ENCODE measurements at places on chromosomes 12 and 14. TPM values are rescaled to one million over a fixed set of nuclear protein-coding genes. Genes with fewer than 3 reads are reported as not detected.

DNA sequence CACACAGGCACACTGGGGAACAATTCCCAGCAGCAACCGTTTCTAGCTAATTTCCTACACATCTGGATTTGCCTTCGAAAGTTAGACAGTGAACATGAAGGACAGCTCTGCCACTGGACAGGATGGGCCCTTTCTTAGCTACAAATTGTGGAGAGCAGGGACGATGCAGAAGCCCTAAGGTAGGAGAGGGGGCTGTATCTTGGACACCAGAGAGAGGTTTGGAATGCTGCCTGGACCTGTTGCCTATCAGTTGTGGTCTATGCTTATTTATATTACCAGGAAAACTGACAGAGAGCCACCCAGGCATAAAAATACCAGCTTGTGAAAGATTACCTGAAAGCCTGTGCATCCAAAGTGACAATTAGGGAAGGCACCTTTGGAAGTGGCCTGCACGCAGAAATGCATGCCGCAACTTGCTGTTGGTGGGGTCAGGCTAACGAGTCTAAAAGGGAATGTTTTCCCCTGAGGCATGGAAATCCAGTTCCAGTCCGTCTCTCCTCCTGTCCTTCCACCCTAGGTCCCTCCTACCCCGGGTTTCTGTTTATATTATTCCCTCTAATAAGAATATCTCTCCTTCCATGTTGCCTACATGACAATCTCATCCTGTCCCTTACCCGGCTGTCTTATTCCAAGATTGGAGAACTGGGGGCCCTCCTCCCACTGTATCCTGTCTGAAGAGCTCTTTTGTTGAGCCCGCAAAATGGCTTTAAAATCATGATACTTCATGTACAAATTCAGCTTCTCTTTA is 60.2 kb downstream of the MDM2 start:
- DNase-seq = no peak

DNA sequence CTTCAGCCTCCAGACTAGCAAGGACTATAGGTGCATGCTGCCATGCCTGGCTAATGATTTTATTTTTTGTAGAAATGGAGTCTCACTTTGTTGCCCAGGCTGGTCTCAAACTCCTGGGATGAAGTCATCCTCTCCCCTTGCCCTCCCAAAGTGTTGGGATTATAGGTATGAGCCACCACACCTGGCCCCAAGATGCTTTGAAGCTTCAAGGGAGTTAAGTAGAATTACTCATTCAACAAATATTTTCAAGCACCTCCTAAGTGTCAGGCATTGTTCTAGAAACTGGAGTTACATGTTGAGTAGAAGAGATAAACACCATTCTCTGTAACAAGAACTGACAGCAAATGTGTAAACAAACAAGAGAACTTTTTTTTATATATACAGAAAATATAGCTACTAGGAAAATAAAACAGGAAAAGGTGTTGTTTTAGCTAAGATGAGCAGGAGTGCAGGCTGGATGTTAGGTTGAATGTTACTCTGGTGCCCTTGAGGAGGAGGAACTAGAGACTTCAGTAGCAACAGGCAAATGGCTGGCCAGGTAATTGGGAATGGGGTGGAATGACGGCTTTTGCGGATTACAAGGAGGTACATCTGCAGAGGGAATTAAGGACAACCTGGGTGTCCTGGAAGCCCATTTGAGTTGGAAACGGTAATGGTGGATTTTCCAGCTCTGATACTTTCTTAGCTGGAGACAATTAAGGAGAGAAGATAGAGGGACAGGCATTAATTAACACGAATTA is 32.0 kb upstream of the CFAP54 start:
- DNase-seq = no peak

The KRT3 gene
- 2.3 TPM for total RNA-seq

GRCh38 chr12:116853507-116853906 is 27.7 kb downstream of the HRK start:
- no peak for DNase-seq

DNA sequence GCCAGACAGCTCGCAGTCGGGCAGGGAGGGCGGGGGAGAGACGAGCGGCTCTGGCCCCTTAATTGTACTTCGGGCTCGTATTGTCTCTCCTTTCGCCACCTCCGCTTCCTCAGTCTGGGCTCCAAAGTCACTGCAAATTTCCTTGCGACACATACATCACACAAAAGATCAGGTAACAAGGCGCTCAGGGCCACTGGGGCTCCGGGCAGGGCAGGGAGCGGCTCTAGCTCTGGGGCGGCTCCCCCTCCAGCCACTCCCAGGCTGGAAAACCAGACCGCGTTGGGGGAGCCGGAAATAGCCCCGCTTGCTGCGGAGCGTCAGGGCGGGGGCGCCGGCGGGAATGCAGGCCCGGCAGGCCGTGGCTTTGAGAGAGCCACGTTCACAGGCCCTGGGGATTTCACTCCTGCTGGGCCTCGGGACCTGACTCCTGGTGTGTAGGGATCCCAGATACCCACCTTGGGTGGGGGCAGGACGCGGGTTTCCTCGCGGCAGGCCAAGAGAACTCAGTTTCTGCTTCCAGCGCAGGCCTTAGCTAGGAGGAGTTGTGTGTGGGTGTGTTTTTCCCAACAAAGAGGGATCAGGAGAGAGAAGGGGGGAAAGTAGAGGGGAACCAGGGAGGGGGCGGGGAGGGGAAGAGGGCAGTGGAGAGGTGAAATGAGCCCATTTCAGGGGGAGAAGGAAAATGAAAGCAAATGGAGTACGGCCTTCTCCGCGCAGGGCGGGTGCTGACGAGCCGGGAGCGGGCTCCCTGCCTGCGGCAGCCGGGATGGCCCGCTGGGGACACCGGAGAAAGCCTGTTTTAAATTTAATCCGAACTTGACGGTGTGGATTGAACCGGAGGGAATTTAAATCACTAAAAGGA is 4.4 kb upstream of the HOXC9 start:
- DNase-seq = no peak

The OR6C2 gene
- not detected for total RNA-seq

GRCh38 chr12:73421832-73422231 is 1115.8 kb upstream of the ATXN7L3B start:
- DNase-seq = no peak

GRCh38 chr14:22433069-22433468 is 156.0 kb downstream of the DAD1 start:
- DNase-seq = no peak

DNA sequence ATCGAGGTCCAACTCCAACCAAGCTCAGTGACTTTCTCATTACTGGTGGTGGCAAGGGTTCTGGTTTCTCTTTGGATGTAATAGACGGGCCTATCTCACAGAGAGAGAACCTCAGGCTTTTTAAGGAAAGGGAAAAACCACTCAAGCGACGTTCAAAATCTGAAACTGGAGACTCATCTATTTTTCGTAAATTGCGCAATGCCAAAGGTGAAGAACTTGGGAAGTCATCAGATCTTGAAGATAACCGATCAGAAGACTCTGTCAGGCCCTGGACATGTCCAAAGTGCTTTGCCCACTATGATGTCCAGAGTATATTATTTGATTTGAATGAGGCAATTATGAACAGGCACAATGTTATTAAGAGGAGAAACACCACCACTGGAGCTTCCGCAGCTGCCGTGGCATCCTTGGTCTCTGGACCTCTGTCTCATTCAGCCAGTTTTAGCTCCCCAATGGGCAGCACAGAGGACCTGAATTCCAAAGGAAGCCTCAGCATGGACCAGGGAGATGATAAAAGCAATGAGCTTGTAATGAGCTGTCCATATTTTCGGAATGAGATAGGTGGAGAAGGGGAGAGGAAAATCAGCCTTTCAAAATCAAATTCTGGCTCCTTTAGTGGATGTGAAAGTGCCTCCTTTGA is 343.5 kb upstream of the RGS6 start:
- no peak for DNase-seq

DNA sequence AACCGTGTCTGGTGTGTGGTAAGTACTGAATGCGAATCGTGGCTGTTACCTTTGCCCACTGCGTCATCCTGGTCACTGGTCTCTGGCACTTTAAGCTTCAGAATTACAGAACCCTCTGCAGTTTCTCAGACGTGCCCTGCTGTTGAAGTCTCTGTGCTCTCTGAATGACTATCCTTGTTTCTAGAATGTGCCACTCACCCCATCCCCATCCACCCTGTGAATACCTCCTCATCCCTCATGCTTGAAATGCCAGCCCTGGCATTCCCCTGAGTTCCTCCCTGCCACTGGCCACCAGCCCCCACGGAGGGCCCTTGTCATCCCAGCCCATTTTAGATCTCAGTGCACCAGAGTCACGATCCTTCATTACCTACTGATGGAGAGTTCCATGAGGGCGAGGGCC is 21.3 kb downstream of the TPCN1 start:
- DNase-seq = no peak

- DNase-seq = no peak
Measured at GRCh38 chr12:16437281-16437816, 89.9 kb downstream of the MGST1 start.

The NIN gene
- 40.5 TPM for total RNA-seq

- DNase-seq = no peak
Measured at GRCh38 chr12:96140174-96140573, 54.0 kb upstream of the ELK3 start.

The SPATA7 gene
- total RNA-seq = 13.5 TPM

DNA sequence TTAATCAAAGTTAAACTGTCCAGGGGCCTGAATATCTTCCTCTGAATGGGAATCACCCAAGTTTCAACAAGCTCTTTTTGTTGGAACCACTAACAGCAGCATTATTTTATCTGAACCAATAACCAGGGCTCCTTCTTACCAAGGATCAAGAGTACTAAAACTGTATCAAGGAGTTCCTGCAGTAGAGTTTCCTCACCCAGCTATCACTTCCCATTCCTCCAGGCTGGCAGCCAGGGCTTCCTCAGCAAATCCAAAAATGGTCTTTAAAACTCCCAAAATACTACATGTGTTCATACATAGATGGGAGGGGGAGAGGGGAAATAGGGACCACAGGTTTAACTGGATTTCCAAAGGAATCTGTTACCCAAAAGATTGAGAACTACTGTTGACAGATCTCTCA is 10.5 kb downstream of the FMNL3 start:
- DNase-seq = no peak

The KRT71 gene
- 0.50 TPM for total RNA-seq

GRCh38 chr14:58598028-58598803 is 39.5 kb upstream of the DACT1 start:
- no peak for DNase-seq

- no peak for DNase-seq
Measured at GRCh38 chr14:105888151-105888550, 361.8 kb downstream of the TMEM121 start.

The SLCO1B1 gene
- total RNA-seq = not detected

The TSPAN8 gene
- 33.7 TPM for total RNA-seq

The ERP27 gene
- 42.3 TPM for total RNA-seq

The ADAM21 gene
- total RNA-seq = not detected

The SLC22A17 gene
- total RNA-seq = 16.8 TPM

The KCNA1 gene
- 0.26 TPM for total RNA-seq

- no peak for DNase-seq
Measured at GRCh38 chr12:130281153-130281799, 56.4 kb upstream of the PIWIL1 start.

- no peak for DNase-seq
Measured at GRCh38 chr12:45329238-45329637, 113.3 kb downstream of the ANO6 start.

The RHOJ gene
- total RNA-seq = 0.17 TPM

The TMEM229B gene
- 2.7 TPM for total RNA-seq

The SDR9C7 gene
- total RNA-seq = 0.26 TPM

GRCh38 chr12:58487678-58488161 is 432.6 kb downstream of the LRIG3 start:
- no peak for DNase-seq

GRCh38 chr12:92394895-92395294 is 249.2 kb upstream of the BTG1 start:
- no peak for DNase-seq

GRCh38 chr12:106358396-106359241 is 1.1 kb downstream of the POLR3B start:
- DNase-seq = no peak

- no peak for DNase-seq
Measured at GRCh38 chr12:3931206-3931605, 58.0 kb upstream of the PARP11 start.

DNA sequence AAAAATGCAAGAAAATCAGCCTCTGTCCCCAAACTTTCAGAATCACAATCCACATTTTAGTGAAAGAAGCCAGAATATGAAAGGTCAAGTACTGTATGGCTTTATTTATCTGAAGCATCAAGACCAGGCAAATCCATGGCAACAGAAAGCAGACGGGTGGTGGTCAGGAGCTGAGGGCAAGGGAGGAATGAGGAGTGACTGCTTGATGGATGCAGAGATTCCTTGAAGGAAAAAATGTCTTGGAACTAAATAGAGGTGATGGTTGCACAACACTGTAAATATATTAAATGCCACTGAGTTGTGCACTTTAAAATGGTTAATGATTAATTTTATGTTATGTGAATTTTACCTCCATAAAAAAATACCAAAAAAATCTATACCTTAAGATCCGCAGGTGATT is 165.1 kb downstream of the GXYLT1 start:
- DNase-seq = no peak

DNA sequence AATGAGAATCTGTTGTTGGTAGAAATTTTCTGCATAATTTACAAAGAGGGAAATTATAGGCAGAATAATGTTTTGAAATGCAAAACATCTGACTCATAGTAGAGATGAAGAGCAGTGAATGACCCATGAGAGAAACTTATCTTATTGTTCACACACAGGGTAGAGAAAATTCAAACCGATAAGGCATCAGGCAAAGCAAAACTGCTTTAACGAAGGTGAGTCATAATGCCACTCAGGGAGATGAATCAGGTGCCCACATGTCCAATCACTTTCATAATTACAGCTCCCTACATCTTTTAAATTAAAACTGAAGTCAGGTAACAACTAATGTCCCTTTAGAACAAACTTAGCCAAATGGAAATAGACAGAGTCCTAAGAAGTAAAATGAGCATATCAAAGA is 265.6 kb upstream of the GARIN6 start:
- DNase-seq = no peak

The SIX1 gene
- total RNA-seq = 1.00 TPM

The PSMB11 gene
- not detected for total RNA-seq

The TMEM132D gene
- 1.8 TPM for total RNA-seq

DNA sequence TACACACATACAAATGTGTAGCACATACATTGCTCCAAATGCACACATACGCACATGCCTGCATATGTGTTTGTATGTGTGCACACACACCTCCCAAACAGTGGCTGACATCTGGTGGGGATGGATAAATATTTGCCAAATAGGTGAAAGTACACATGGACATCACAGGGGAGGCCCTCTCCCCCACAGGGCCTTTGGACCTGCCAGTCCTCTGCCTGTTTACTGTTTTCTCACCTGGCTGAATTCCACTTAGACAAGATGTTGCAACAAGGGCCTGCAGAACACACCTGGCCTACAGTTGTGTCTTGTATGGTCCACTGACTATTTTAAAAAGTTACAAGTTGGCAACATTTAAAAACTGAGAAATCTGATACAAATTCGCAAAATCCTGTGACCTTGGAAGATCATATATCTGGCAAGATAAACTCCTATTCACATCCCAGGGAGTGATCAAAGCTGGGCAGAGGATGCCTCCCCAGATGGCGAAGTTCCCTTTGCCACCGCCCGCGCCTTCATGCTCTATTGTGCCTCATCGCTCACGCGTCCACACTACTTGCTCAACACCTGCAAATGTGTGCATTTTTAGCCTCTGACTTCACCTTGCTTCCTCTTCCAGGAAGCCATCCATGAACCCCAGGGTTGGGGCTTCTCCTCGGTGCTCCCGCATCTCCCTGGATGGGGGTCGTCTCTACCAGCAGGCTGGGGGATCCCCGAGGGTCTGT is 118.4 kb upstream of the FZD10 start:
- DNase-seq = no peak

The RAN gene
- total RNA-seq = 984 TPM

All from type B pancreatic cell (in vitro differentiated cells).